A549 (cell line): ENCODE measurements at places on chromosomes 1 and 21. TPM values are rescaled to one million over a fixed set of nuclear protein-coding genes. Genes with fewer than 3 reads are reported as not detected.

The CFHR3 gene
- 0.23 to 0.47 TPM (median 0.47 TPM) in 3 replicates for polyA plus RNA-seq

The ATP6V1G3 gene
- not detected in 3 replicates for polyA plus RNA-seq

The FCRL3 gene
- polyA plus RNA-seq: not detected in 3 replicates

The NGF gene
- polyA plus RNA-seq: 1.4 to 1.6 TPM (median 1.6 TPM) in 3 replicates

The BTBD8 gene
- 0.80 to 1.2 TPM (median 0.93 TPM) in 3 replicates for polyA plus RNA-seq

The TACSTD2 gene
- not detected in 3 replicates for polyA plus RNA-seq

The GJB5 gene
- polyA plus RNA-seq: 0.09 to 0.15 TPM in 2 of 3 replicates, not detected in the other

The SYCP1 gene
- polyA plus RNA-seq: not detected in 3 replicates

The METTL18 gene
- polyA plus RNA-seq: 7.3 to 7.8 TPM (median 7.5 TPM) in 3 replicates

The NDUFV3 gene
- polyA plus RNA-seq: 20.7 to 22.8 TPM (median 22.0 TPM) in 3 replicates

The SYTL1 gene
- 0.50 to 0.76 TPM (median 0.58 TPM) in 3 replicates for polyA plus RNA-seq

The COL6A1 gene
- polyA plus RNA-seq: 18.3 to 21.3 TPM (median 19.5 TPM) in 3 replicates

The INKA2 gene
- 1.3 to 2.1 TPM (median 1.8 TPM) in 3 replicates for polyA plus RNA-seq

The RBM34 gene
- polyA plus RNA-seq: 81.8 to 89.9 TPM (median 86.5 TPM) in 3 replicates

The PDZK1IP1 gene
- polyA plus RNA-seq: 6.4 to 9.4 TPM (median 6.9 TPM) in 3 replicates

The S100A16 gene
- 259 to 298 TPM (median 290 TPM) in 3 replicates for polyA plus RNA-seq

The PCSK9 gene
- 2.7 to 7.3 TPM (median 4.9 TPM) in 3 replicates for polyA plus RNA-seq

The ANGEL2 gene
- 19.4 to 22.1 TPM (median 20.4 TPM) in 3 replicates for polyA plus RNA-seq

The GBP6 gene
- polyA plus RNA-seq: not detected in 3 replicates

The KCNK2 gene
- 0.04 to 0.07 TPM (median 0.07 TPM) in 3 replicates for polyA plus RNA-seq

The RNPEP gene
- polyA plus RNA-seq: 61.3 to 71.1 TPM (median 69.8 TPM) in 3 replicates

The CELA3A gene
- not detected in 3 replicates for polyA plus RNA-seq

The CD53 gene
- not detected in 3 replicates for polyA plus RNA-seq

The TPTE gene
- not detected in 3 replicates for polyA plus RNA-seq

The WDR47 gene
- 5.2 to 5.6 TPM (median 5.5 TPM) in 3 replicates for polyA plus RNA-seq

The EDEM3 gene
- 10.5 to 11.0 TPM (median 10.6 TPM) in 3 replicates for polyA plus RNA-seq

The TNFRSF8 gene
- polyA plus RNA-seq: 0.04 TPM in 1 of 3 replicates, not detected in the others

The UQCRHL gene
- 0.64 to 1.2 TPM (median 0.68 TPM) in 3 replicates for polyA plus RNA-seq

The STIL gene
- polyA plus RNA-seq: 10.1 to 10.7 TPM (median 10.2 TPM) in 3 replicates

The DPT gene
- not detected in 3 replicates for polyA plus RNA-seq

The TFF1 gene
- polyA plus RNA-seq: 0.64 to 1.4 TPM (median 1.0 TPM) in 3 replicates

The SPRR2B gene
- polyA plus RNA-seq: not detected in 3 replicates

The C4BPB gene
- 4.9 to 9.5 TPM (median 5.1 TPM) in 3 replicates for polyA plus RNA-seq

The SH2D5 gene
- 7.2 to 10.3 TPM (median 7.4 TPM) in 3 replicates for polyA plus RNA-seq

The SPRR3 gene
- polyA plus RNA-seq: not detected in 3 replicates

The FLG2 gene
- polyA plus RNA-seq: not detected in 3 replicates

The GNAI3 gene
- 5.3 to 5.6 TPM (median 5.6 TPM) in 3 replicates for polyA plus RNA-seq

The HAO2 gene
- polyA plus RNA-seq: 0.05 to 0.16 TPM in 2 of 3 replicates, not detected in the other

The WNT4 gene
- polyA plus RNA-seq: 0.13 to 0.33 TPM (median 0.23 TPM) in 3 replicates

The PKP1 gene
- not detected in 3 replicates for polyA plus RNA-seq

The SH2D2A gene
- polyA plus RNA-seq: 1.6 to 1.8 TPM (median 1.8 TPM) in 3 replicates

The A3GALT2 gene
- not detected in 3 replicates for polyA plus RNA-seq

The NPHS2 gene
- polyA plus RNA-seq: not detected in 3 replicates

The AADACL3 gene
- polyA plus RNA-seq: not detected in 3 replicates

The KIRREL1 gene
- polyA plus RNA-seq: 41.3 to 43.8 TPM (median 41.3 TPM) in 3 replicates

The PTGFRN gene
- 13.7 to 17.4 TPM (median 16.7 TPM) in 3 replicates for polyA plus RNA-seq

The CR1L gene
- polyA plus RNA-seq: not detected in 3 replicates

The RHD gene
- not detected in 3 replicates for polyA plus RNA-seq
